Cortex of kidney (tissue), 1 donor: ENCODE measurements at places on chromosomes 5 and 9.

- no peak for DNase-seq
Observed at GRCh38 chr5:161261668-161262323, 284.7 kb downstream of the GABRB2 start.

DNA sequence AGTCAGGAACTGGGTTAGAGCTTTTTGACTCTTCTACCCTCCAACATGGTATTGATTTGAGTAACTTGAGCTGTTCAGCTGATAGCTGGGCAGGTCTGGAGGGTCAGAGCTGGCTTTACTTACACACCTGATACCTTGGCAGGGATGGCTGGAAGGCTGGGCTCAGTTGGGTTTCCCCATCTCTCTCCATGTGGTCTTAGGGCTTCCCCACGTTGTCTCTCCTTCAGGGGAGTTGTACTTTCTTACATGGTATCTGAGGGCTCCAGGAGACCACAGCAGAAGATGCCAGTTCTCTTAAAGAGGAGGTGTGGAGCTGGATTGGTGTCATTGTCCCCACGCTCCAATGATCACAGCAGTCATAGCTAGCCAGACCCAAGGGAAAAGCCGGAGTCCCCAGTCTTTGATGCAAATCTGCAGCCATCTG lies 25.6 kb downstream of the ISOC1 start:
- no peak for DNase-seq

- DNase-seq, result no peak
Observed at GRCh38 chr5:159671886-159672285, 244.4 kb upstream of the ADRA1B start.

- DNase-seq, result no peak
Observed at GRCh38 chr9:131418143-131419025, 24.5 kb downstream of the PRRC2B start.

DNA sequence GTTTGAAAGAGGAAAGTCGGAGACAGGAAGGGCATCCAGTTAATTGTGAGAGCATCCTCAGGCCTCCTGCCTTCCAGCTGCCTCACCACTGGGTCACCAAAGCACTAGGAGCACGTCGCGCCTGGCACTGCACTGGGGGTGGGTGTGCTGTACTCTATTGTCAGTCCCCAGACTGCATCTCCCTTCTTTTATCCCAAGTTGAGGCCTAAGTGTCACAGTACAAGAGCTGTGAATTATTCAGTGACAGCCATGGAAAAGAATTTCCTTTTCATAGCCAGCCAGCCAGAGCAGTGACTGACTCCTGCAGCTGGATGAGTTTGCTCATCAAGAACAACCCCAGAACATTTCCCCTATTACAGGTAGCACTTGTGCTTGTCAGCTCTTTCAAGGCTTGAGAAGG lies 16.3 kb downstream of the CLTA start:
- DNase-seq, result no peak

- no peak for DNase-seq
Observed at GRCh38 chr5:150289551-150290390, at the start of gene CAMK2A. TSS of gene CAMK2A (minus strand) at chr5:150289773. CDS start at chr5:150289625, 148 bp downstream.

GRCh38 chr9:10108815-10109214 lies 504.0 kb downstream of the PTPRD start:
- no peak for DNase-seq

GRCh38 chr5:111070272-111071134 lies 1.0 kb upstream of the TSLP start:
- DNase-seq, result no peak
